ENCODE measurements at places on chromosomes 4 and X. TPM values are rescaled to one million over a fixed set of nuclear protein-coding genes. Genes with fewer than 3 reads are reported as not detected.

- no peak overlapping the region for H3K4me3 ChIP-seq
- H3K4me1 ChIP-seq, result no peaks in the 10 kb centered on the region
- no peaks in the 10 kb centered on the region for H3K36me3 ChIP-seq
- DNase-seq, result no peak
These were observed 42.7 kb upstream of the FGFBP2 start for GRCh38 chr4:16005676-16006075.

DNA sequence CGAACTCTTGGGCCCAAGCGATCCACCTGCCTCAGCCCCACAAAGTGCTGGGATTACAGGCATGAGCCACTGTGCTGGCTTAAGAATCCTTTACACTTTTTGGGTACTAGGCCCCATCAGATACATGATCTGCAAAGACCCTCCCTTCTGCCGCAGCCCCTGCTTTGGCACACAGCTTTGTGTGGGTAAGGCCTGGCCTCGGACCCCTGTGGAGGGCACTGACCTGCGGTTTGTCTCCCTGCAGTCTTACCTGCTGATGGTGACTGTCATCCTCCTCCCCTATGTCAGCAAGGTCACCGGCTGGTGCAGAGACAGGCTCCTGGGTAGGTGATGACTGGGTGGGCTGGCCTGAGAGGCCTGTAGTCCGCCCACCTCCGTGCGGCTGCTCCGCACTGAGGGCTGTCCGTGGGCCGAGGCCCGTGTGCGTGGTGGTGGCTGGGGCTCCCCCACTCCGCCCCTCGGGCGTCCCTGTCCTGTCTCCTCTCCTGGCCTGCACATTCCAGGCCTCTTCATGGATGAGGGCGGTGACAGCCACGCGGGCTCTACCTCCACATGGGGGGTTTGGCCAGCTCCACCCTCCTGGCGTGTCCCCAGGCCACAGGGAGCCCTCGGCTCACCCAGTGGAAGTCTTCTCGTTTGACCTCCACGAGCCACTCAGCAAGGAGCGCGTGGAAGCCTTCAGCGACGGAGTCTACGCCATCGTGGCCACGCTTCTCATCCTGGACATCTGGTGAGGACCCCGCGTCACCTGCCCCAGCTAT is 18.0 kb downstream of the DGKQ start:
- H3K27ac ChIP-seq, result no peak overlapping the region
- H3K4me1 ChIP-seq, result no peaks in the 10 kb centered on the region
- no peaks in the 10 kb centered on the region for H3K27me3 ChIP-seq

DNA sequence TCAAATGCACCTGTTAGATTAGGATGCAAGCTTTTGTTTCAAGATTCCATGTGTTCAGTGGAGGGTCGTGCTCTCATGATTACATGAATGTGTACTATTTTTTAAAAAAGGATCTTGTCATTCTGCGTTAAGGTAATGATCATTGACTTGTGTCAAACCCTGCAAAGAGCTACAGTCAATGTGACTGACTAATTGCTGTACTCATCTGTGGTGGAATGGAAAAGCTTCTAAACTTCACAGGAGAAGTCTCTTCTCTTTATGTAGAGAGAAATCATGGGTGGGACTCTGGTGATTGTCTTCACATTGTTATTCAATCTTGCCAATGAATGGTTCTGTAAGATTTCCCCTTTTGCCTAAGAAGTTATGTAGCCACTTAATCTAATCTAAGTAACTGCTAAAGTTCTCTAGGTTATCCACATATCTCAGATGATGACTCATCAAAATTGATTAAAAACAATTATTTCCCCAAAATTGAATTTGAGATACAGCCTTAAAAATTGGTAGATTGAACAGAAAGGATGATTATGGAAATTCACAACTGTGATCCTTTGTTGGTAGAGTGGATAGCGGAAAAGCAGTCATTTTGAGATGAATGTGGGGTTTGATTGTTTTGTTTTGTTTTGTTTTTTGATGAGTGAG is 6.7 kb downstream of the MAGEE1 start:
- no peaks in the 10 kb centered on the region for H3K36me3 ChIP-seq
- H3K4me3 ChIP-seq, result no peak overlapping the region
- H3K4me1 ChIP-seq, result peaks cover 21% of the 10 kb centered on the region
- H3K27ac ChIP-seq, result no peak overlapping the region
- no peaks in the 10 kb centered on the region for H3K27me3 ChIP-seq

- H3K36me3 ChIP-seq, result no peaks in the 10 kb centered on the region
- no peaks in the 10 kb centered on the region for H3K4me1 ChIP-seq
- H3K27ac ChIP-seq, result no peak overlapping the region
- no peak for DNase-seq
- H3K27me3 ChIP-seq, result no peaks in the 10 kb centered on the region
These were observed 17.7 kb downstream of the SLC10A6 start for GRCh38 chr4:86831262-86832130.

DNA sequence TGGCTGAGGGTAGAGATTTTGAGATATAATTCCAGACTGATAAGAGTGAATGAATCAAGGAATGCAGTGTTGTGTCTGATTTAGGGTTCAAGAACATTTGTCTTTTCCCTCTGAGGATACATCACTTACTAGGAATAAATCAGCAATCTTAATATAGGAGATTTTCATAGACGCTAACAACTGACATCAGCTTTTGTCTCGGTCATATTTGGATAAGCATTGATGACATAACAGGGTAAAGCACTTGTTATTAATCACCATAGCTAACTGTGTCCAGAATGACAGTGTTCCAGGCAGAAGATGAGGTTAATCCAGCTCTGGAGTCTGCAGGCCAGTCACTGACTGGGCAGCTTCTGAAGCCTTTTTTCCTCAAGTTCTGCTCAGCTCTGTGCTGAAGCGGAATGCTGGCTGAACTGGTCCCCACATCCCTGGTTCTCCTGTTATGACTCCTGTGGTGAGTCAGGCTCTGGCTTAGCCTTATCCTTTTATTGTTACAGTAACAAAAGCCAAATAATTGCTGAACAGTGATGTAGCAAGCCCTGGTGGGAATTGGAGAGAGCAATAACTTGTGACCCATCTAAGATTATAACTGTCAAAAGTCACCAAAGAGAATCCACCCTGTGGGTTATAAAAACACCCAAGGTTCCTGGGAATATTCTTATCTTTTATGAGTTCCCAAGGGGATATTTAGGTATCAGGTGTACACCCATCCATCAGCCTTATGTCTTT is 41.8 kb downstream of the FNIP2 start:
- DNase-seq, result no peak
- peaks cover 27% of the 10 kb centered on the region for H3K4me1 ChIP-seq
- H3K27me3 ChIP-seq, result no peaks in the 10 kb centered on the region
- H3K36me3 ChIP-seq, result no peaks in the 10 kb centered on the region
- H3K4me3 ChIP-seq, result no peak overlapping the region

DNA sequence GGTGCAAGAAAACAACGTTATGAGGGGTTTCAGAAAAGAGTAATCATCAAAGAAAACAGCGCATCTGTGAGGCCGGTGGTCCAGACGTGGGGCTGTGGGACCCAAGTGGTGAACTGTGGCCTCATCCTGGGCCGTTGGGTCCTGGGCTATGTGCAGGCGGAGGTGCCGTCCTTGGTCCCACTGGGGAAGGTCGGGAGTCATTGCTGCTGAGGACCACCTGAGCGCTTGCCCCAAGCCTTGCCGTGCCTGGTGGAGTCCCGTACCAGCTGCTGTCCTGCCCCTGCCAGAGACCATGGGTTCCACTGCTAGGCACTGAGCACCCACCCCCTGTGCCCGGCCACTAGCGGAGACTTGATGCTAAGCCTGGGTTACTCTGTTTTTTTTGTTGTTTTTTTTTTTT is 25.5 kb upstream of the UVSSA start:
- no peaks in the 10 kb centered on the region for H3K27me3 ChIP-seq
- H3K4me1 ChIP-seq, result peaks cover 1% of the 10 kb centered on the region
- no peak overlapping the region for H3K27ac ChIP-seq
- H3K4me3 ChIP-seq, result no peak overlapping the region
- DNase-seq, result peak; percentile 24

DNA sequence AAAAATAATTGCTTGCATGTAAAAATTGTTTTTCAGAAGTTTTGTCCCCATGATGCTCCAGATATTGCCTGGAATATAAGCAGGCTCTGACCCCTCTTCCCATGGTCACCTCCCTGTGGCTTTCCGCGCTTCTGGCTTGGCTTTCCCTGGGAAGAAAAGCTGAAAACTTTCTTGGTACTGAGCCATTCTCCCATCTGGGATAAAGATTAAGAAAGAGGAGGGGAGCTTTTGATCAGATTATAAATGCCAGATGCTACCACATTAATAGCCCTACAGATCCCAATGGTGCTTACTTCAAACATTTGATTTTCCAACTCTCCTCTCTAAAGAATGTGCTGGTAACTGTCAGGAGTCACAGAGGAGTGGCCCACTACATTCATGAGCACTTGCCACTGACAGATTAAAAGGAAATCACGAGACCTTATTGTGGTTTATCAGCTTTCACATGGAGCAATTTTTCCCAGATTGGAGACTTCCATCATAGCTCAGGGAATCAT is 54.4 kb upstream of the GAB1 start:
- no peak for DNase-seq
- H3K27ac ChIP-seq, result no peak overlapping the region
- no peak overlapping the region for H3K4me3 ChIP-seq
- H3K27me3 ChIP-seq, result no peaks in the 10 kb centered on the region
- H3K4me1 ChIP-seq, result no peaks in the 10 kb centered on the region

- H3K4me1 ChIP-seq, result no peaks in the 10 kb centered on the region
- no peak overlapping the region for H3K4me3 ChIP-seq
- H3K36me3 ChIP-seq, result no peaks in the 10 kb centered on the region
These were observed 10.2 kb downstream of the HGFAC start for GRCh38 chr4:3451956-3452355.

DNA sequence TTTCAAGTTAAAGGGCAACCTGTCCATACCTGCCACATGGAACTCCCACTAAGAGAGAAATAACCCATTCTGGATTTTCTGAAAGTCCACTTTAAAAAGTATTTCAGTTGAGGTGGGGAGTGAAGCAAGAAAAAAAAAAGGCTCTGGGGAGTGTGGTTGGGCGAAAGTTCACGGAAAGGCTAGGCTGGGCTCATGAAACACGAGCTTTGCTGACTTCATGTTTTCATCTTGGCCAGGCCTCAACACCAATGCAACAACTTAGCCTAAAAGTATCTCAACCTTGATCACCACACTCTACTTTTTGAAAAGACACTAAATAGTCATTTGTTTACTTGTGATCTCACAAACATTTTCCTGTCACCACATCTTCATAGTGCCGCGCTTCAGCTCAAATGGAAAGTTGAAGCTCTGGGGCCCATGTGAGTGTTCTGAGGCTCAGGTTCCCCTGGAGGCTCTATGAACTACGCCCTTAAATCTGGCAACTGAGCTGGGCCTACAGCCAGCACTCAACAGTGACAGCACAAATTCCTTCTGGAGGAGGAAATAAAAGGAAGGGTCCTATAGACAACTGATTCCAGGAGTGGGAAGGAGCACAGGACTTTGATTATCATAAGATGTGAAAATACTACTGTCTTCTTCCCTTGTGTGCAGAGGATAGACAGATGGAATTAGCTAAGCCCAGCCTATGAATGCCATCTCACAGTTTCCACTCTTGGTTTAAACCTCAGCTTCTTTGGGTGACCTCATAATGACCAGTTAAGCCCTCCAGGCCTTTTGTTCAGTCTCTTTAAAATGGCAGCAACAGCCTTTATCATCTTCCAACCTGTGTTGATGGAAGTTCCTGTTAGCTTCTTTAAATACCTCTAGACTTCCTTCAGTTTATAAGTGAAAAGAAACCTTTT is 5.1 kb downstream of the CD40LG start:
- H3K4me3 ChIP-seq, result peak overlapping the region; percentile 84
- H3K36me3 ChIP-seq, result peaks cover 62% of the 10 kb centered on the region
- peak overlapping the region; percentile 82 for H3K27ac ChIP-seq
- no peaks in the 10 kb centered on the region for H3K27me3 ChIP-seq

GRCh38 chrX:134761788-134762187 is 103.5 kb upstream of the PLAC1 start:
- no peaks in the 10 kb centered on the region for H3K27me3 ChIP-seq
- DNase-seq, result no peak
- no peaks in the 10 kb centered on the region for H3K4me1 ChIP-seq

GRCh38 chr4:189530848-189531247 is 409.8 kb upstream of the FRG1 start:
- H3K4me3 ChIP-seq, result no peak overlapping the region
- no peaks in the 10 kb centered on the region for H3K27me3 ChIP-seq
- no peak for DNase-seq
- H3K36me3 ChIP-seq, result no peaks in the 10 kb centered on the region
- H3K4me1 ChIP-seq, result no peaks in the 10 kb centered on the region

DNA sequence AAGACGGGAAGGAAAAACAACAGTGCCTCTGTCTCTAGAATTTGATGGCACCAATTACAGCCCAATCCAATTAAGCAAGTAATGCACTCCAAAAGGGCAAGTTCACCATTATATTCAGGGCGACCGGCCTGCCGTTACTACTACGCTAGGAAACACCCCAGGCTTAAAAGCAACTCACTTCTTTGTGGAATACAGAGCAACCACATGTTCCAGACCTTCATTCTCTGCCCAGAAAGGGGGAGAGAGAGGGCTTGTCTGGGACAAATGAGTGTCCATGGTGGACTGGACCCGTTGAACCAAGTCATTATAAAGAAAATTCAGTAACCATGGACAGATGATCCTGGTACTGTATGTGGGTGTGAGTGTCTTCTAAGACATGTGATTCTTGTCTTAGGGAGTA is 1.6 kb downstream of the KDR start:
- H3K27ac ChIP-seq, result no peak overlapping the region
- H3K36me3 ChIP-seq, result no peaks in the 10 kb centered on the region
- no peaks in the 10 kb centered on the region for H3K27me3 ChIP-seq
- no peak overlapping the region for H3K4me3 ChIP-seq

- no peak overlapping the region for H3K27ac ChIP-seq
- H3K27me3 ChIP-seq, result no peaks in the 10 kb centered on the region
- H3K4me1 ChIP-seq, result no peaks in the 10 kb centered on the region
- H3K36me3 ChIP-seq, result no peaks in the 10 kb centered on the region
- no peak overlapping the region for H3K4me3 ChIP-seq
These were observed 115.1 kb upstream of the MXRA5 start for GRCh38 chrX:3461397-3462165.

- H3K4me1 ChIP-seq, result no peaks in the 10 kb centered on the region
- no peak overlapping the region for H3K4me3 ChIP-seq
- no peak overlapping the region for H3K27ac ChIP-seq
- no peaks in the 10 kb centered on the region for H3K36me3 ChIP-seq
- H3K27me3 ChIP-seq, result no peaks in the 10 kb centered on the region
These were observed 500.5 kb upstream of the FTHL17 start for GRCh38 chrX:31572360-31572759.

- H3K27me3 ChIP-seq, result no peaks in the 10 kb centered on the region
- H3K4me3 ChIP-seq, result no peak overlapping the region
- H3K4me1 ChIP-seq, result no peaks in the 10 kb centered on the region
- no peak for DNase-seq
- no peaks in the 10 kb centered on the region for H3K36me3 ChIP-seq
These were observed 184.0 kb downstream of the UGT8 start for GRCh38 chr4:114782415-114783214.

GNL3L gene
- total RNA-seq, result 41.7 TPM

HPSE gene
- 8.9 TPM for total RNA-seq

IDUA gene
- 64.1 TPM for total RNA-seq

FAM241A gene
- 2.7 TPM for total RNA-seq

PDGFRA gene
- total RNA-seq, result not detected

AWAT2 gene
- not detected for total RNA-seq

RHOXF1 gene
- total RNA-seq, result 1.7 TPM

HTN3 gene
- total RNA-seq, result not detected
